ENCODE measurements at places on chromosomes 1 and 21.
A peak's percentile ranks its signal among the peaks of the same experiment; 100 is the strongest.

DNA sequence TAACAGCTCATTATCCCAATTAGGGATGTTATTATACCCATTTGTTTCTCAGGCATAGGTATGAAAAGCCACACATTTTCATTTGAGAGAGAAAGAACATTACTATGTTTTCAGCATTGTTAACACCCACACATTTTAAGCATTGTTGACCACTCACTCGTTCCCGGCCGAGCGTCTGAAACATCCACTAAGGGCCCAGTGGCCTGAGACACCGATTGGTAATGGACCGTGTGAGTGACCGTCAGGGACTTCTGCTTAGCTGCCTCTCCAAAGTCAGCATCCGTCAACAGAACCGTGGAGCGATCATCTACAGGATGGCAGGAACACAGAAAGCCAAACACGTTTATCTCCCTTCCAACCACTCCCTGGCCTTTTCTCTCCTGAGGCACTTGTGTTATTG is 184.6 kb downstream of the PCP4 start:
- DNase-seq: no peak

DNA sequence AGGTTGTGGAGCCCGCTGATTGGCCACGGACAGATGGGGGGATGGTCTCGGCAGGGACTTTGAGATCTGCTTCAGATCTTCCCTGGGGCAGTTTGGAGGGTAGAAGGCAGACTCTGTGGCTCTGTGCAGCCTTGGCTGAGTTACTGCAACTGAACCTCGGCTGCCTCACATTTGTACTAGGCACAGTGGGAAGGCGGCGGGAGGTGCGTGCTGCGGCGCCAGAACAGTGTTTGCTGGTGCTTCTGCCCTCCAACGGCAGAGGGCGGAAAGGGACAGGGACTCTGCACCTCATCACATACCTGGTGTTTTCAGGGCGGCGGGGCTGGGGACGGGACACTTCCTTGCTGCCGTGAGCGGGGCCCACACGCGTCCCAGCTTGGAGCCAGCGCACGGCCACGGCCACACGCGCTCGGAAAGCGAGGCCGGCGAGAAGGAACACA is 26.2 kb downstream of the SLC66A1 start:
- DNase-seq: no peak

- no peak for DNase-seq
These were observed 13.5 kb downstream of the PDPN start for GRCh38 chr1:13597166-13597565.

DNA sequence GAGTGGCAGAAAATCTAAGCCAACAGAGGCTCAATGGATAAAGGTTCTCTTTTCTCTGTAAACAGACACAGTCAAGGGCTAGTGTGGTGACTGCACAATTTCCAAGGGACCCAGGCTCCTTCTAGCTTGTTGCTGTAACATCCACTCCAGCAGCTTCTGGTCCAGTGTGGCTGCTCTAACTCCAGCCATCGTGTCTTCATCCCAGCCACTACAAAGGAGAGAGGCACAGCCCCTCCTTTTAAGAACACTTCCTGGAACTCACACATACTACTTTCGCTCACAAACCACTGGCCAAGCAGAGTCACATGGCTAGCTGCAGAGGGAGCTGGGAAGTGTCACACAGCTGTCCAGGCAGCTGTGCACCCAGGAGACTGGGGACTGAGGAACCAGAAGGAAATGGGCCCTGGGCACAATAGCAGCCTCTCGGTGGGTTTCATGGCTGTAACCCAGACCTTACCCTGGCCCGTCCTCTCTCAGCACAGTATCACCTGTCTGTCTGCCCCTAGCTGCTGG is 188.6 kb upstream of the VAMP3 start:
- no peak for DNase-seq

DNA sequence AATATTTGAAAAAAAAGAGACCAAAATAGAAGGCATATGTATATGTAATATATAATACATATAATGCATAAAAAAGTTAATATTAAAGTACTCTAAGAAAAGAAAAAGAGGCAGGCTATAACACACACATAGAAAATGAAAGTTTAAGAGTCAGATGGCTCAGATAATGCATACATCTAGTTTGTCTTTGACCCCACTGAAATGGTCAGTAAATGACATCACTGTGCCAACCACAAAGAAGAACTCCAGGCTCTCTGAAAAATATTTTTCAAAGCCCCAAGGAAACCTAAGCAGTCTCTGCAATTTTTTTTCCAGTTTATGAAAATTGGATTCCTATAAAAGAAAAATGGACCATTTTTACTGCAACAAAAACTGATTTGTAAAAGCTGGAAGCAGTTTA is 55.4 kb upstream of the SCYL3 start:
- no peak for DNase-seq

GRCh38 chr1:29121516-29121935 is 2.2 kb downstream of the TMEM200B start:
- no peak for DNase-seq

GRCh38 chr1:155078469-155079209 is at the start of gene EFNA3:
EFNA3 (plus strand) TSS chr1:155078837; CDS start chr1:155078942, 105 bp downstream.
- peak; percentile 88 for DNase-seq

DNA sequence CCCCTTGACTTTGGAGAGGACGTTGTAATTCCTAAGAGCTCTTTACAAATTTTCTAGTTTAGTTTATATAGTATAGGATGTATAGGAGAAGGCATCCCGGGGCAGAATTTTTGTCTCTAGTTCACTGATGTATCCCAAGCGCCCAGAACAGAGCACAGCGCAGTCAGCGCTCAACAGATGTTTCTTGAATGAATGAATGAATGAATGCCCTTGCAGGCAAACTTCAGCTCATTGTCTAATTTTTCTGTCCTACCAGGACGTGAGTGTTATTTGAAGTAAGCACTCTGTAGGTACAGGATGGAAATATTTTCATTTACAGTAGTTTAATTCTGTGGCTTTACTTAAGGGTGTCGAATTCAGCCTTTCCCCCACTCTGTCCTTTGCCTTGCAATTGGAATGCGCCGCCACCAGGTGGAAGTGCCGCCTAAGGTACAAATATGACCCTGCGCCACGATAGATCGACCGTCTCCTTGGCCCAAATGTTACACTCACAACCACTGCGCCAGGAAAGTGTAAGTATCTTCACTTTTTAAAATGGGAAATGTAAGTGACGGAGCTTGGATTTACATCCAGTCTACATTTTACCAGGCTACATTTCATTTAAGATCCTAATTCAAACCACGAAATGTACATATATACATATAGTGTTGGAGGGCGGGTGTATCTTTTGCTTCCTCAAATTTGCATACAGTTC is 910 bp upstream of the MRPL39 start:
- peak; percentile 73 for DNase-seq

DNA sequence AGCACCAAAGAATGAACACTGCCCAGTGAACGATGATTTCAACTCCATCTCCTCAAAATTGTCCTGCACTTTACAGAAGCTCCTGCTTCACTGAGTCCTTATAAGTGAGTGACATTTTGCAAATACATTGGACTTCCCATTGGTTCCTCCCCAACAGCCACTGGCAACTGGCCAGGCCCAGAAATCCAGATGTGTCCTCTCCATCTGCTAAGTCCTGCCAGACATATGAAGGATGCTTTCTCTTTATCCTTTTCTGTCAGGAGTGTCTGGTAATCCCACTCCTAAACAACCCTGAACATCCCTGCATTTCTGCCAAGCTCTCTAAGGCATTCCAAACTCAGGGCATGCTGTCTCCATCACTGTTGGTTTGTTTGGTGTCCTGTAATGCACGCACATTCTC is 271.8 kb downstream of the RRAGC start:
- no peak for DNase-seq

DNA sequence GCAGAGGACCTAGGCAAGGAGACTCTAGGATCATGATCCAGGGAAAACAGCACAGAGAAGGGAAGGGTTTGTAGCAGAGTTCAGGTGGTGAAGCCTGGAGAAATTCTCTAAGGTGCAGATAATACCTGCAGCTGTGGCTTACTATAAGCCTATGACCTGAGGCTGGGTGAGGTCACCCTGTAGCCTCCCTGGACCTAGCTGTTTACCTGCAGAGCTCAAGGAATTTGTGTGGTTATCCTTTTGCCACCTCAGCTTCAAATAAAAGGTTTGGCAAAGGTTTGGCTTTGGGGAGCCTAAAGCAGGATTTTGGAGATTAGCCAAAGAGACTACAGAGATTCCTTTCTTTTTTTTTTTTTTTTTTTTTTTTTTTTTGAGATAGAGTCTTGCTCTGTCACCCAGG is 79.5 kb upstream of the ZNF648 start:
- DNase-seq: no peak

- no peak for DNase-seq
These were observed 547.4 kb downstream of the LTN1 start for GRCh38 chr21:28445141-28445830.

DNA sequence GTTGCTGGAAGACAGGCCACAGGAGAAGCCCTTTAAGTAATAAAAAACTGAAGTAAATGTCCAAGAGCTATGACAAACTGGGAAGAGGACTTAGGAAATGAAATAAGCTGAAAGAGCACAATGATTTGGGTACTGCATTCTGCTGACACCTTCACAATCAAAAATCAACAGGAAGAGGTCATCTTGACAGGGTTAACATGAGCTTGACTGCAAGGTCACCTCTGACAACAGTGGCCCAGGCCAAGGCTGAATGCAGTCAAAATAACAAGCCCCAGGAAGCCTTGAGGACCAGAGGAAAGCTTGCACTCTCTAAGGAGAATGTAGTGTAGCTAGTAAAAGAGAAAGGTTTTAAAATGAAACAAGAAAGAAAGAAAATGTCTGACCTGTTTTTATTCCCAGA is 179.3 kb downstream of the SEC16B start:
- DNase-seq: no peak

DNA sequence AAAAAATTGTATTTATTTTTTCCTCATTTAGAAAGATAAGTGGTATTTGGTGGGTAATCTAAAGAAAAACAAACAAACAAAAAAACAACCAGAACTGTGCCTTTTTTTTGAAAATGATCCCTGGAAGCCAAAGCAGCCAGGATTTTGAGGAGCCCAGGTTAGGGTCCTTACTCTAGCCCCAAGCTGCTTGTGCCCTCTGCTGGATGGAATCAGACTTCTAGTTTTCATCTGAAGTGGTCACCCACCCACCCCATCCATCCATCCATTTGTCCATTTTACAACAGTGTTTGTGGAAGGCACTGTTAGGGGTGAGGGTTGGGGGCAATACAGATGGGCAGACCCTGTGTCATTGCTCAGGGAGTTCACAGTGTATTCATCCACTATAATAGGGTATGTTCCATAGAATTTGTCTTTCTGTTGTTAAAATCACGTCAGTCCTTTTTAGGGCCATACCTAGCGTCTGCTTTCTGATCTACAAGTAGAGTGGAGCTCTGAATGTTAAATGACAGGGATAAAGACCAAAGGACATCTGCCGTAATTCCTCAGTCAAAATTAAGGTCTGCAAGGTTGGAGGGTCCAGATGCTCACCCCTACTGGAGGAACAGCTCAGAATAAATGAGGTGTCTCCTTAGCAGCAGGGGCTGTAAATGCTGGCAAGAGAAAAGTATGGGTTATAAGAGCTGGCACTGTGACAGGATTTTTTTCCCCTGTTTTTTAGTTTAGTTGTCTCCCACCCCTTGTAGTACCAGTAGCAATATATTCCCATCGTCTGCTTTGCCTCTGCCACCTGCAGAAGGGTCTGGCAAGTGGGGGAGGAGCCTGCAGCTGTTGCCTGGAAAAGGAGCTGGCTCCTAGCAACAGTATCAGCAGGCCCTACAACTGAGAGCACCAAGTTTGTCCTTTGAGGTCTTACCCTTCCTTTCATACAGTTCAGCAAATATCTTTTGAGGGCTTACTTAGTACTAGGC is 3.2 kb downstream of the LRRC42 start:
- no peak for DNase-seq

Data from dorsolateral prefrontal cortex (tissue), 122 donors.